ENCODE measurements at places on chromosomes 13 and 19. TPM values are rescaled to one million over a fixed set of nuclear protein-coding genes. Genes with fewer than 3 reads are reported as not detected.

- no peak for DNase-seq
Measured at GRCh38 chr19:29546583-29547190, 20.9 kb downstream of the VSTM2B start.

MISP3 gene
- polyA plus RNA-seq: 15.4 TPM

GRCh38 chr13:73857106-73857505 is 277.1 kb downstream of the KLF12 start:
- DNase-seq: no peak

GRCh38 chr13:47294691-47295090 is 397.8 kb upstream of the HTR2A start:
- no peak for DNase-seq

GRIK5 gene
- polyA plus RNA-seq: 0.45 TPM

DNA sequence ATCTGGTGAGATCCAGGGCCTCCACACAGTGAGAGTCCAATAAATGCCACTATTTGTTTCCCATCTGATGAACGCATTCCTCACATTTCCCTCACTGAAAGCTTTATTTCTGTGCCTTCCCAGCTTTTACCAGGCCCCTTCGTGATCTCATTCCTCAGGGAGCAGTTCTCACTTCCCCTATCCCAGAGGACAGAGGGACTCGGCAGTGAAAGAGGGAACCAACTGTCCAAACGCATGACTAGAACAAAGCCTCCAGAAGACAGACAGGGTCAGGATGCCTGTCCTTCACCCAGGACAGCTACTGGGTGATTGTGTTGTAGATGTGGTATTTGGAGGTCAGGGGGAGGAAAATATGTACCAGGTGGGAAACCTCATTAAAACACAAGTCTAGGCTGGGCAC is 2.0 kb upstream of the ZBTB45 start:
- no peak for DNase-seq

Measured in psoas muscle (tissue), 8 donors.